ENCODE measurements at places on chromosomes 4 and X.

DNA sequence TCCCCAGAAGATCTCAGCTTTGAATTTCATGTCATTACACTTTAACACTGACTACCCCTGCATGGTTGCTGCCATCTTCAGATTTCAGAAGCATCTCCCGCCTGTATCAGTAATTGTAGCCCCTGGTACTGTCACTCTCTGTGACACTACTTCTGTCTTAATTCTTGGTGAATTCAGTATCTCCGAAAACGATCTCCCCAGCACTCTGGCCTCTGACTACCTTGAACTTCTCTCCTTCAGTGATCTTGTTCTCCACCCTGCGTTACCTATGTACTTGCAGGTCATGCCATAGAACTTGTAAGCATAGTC lies 53.8 kb upstream of the ABCG2 start:
- DNase-seq = no peak

GRCh38 chrX:139828033-139828432 lies 104.8 kb downstream of the ATP11C start:
- no peak for DNase-seq

DNA sequence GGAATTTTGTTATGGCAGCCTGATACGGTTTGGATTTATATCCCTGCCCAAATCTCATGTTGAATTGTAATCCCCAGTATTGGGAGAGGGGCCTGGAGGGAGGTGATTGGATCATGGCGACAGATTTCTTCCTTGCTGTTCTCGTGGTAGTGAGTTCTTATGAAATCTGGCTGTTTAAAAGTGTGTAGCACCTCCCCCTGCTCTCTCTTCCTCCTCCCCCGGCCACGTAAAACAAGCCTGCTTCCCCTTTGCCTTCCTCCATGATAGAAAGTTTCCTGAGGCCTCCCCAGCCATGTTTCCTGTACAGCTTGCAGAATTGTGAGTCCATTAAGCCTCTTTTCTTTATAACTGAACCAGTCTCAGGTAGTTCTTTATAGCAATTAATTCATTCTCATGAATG lies 37.9 kb downstream of the SUPT20HL2 start:
- no peak for DNase-seq

- no peak for DNase-seq
These were observed 52.7 kb downstream of the IRF2 start for GRCh38 chr4:184421533-184422155.

GRCh38 chr4:113637823-113638561 lies 123.5 kb downstream of the CAMK2D start:
- DNase-seq = no peak

DNA sequence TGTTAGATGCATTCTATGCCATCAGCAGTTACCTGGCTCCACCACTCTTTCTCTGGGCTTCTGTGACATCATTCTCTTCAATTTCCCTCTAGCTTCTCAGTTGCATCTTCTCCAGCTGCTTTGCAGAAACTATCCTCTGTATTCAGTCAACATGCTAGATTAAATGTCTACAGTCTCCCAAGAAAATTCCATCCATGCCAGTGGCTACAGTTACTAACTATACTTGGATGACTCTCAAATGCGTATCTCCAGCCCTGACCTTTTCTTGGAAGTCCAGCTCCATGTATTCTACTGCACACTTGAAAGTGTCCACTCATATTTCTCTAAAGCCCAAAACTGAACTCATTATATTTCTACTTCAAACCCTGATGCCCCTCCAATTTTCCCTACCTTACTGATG lies 232.3 kb upstream of the TENM3 start:
- no peak for DNase-seq

DNA sequence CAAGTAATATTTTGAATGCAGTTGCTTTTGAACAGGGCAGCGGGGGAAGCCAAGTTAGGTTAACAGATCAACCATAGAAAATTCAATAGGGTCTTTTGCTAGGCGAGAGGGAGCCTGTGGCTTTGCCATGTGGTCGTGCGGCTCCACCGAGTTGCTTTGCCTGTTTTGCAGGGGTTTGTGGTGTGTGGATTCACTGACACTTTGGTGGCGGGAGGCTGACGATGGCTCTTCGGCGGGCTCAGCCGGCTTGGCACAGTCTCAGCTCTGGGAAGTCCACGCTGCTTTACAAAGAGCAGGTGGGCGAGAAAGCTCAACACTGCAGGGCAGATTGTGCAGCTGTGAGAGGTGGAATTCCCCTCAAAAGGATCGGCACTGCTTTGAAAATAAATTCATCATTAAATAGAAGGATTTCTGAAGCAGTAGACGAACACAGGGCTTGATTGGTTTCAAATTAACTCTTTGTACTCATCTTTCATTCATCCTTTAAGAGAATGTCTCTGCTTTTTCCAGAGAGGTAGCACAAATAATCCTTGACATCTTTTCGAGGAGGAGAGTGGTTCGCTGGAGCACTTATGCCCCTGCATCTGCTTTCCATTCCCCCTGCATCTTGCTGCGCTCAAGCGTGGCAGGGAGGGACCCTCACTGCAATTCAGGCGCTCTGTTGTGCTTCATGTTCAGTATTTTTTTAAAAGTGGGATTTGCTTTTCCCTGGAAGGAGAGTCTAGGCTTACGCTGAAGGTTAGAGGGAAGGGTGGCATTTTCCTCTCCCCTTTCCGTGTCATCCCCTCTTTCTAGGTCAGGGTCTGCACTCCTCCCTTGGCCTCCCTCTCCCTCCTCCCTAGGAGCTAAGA lies 201.8 kb upstream of the LEF1 start:
- DNase-seq = peak; percentile 46

DNA sequence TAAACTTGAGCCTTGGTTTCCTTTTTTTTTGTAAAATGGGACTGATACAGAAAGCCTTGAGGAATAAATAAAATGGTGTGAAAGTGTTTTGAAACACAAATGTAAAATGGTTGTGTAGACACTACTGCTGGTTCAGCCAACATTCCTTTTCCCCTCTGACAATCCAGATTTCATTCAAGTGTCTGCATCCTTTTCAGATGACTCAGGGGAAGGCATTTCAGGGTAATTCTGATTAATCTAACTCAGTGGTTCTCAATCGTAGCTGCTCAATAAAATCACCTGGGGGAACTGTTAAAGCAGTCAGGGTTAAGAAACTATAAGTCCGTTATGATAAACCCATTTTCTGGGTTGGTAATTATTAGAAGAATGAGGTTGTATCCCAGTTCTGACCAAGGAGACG lies 4.6 kb downstream of the ARHGAP10 start:
- DNase-seq = no peak

- DNase-seq = peak; percentile 52
These were observed 83.2 kb downstream of the RBM47 start for GRCh38 chr4:40546506-40546905.

GRCh38 chr4:5804656-5805055 lies 88.2 kb downstream of the CRMP1 start:
- DNase-seq = no peak

- DNase-seq = no peak
These were observed 167.3 kb upstream of the LEF1 start for GRCh38 chr4:108336076-108336475.

DNA sequence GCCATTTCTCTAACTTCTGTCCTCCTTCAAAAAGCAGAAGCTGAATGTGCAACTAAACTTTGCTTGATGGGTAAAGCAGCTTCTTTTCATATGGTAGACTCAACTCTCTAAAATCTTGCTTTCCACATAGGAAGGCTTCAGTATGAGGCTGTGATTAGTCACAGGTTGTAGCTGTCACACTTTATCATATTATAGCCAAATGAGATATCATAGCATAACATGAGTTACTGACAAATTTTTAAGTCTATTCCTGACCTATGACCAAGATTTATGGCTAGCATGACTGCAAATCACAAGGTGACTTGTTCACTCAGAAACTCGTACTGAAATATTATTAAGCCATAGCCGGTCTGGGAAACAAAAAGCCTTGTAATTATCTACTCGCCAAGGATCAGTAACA lies 998.6 kb downstream of the RPA4 start:
- DNase-seq = no peak

DNA sequence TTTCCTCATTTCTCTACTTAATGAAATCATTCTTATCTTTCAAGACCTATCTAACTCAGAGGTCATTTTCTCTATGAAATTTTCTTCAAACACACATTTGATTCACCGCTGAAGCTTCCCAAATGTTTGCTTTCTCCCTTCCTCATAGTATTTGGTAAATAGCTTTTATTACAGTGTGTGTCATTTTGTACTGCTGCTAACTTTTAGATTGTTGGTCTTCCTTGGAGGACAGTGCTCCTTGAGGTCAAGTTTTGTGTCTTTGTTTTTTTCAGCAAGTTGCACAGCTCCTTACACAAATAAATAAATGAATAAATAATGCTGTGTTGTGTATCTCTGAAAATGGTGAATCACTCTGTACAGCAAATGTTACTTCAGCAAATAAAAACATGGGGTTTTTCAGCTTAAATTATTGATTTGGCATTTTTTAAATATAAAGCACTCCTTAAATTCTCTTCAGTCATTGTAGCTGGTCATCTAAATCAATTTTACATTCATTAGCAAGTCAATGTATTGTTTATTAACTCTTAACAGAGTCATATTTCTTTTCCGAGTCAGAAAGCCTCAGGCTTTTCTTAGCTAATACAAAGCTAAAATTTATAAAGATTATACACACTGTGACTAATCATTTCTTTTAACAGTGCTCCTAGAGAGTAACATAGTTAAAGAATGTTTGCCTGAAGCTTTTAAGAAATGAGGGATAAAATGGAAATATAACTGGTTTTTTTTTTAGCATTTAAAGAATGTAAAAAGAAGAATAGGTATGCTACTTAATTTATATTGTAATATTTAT lies 30.1 kb upstream of the MAD2L1 start:
- no peak for DNase-seq

- DNase-seq = no peak
These were observed 84.3 kb downstream of the SPRY1 start for GRCh38 chr4:123480706-123481418.

GRCh38 chrX:129790808-129791207 lies 11.1 kb downstream of the SASH3 start:
- DNase-seq = peak; percentile 13

GRCh38 chr4:130955520-130955919 lies 1859.6 kb downstream of the C4orf33 start:
- DNase-seq = no peak

DNA sequence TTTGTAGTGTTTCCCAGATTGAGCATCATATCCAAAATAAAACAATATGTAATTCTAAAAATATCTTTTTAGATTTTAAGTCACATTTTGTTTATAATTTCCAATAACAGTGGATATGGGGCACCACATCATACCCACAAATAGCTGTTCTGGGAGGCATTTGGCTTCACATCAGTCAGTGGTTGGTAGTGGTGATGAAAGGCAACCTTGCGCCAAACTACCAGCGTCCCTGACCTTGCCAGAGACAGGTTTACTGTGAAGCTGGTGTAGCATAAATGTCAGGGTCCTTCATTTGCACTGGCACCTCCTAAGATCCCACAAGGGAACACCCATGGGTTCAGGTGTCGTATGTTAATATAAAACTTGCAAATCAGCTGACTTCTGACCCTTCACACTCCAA lies 222.2 kb downstream of the DCTD start:
- no peak for DNase-seq

DNA sequence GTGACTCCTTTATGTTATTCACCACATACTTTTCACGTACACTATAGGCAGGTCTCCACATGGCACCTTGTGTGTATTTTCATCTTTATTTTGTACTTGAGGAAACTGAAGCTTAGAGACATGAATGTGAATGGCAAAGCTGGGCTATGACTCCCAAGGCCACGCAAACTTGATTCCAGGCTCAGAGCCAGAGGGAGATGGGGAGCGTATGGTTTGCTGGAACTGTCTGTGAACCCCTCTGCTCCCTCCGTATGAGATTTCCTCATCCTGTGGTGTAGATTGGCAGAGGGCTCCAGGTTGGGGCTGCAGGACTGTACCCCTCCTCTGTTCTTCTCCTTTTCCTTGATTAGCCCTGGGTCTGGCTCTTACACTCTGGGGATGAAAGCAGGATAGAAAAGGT lies 16.1 kb upstream of the STARD8 start:
- DNase-seq = no peak

- DNase-seq = no peak
These were observed 28.2 kb downstream of the CHIC2 start for GRCh38 chr4:54036184-54036583.

DNA sequence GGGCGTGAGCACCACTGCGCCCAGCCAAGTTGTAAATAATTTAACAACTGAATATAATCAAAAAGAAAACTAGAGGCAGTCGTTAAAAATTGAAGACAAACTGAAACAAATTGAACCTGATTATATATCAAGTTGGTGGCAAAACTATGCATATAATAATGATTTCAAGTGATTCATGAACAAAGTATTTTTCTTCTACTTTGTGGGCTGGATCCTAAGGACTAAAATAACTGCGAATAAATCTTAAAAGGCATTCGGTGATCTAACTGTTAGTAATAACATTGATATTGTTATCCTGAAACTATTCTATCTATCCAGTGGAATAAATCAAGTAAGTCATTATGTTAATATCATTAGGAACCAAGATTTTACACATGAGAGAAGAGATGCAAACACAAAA lies 21.2 kb upstream of the USP9X start:
- no peak for DNase-seq

- no peak for DNase-seq
These were observed 34.8 kb downstream of the UBE2K start for GRCh38 chr4:39732728-39733127.

GRCh38 chr4:165410214-165410613 lies 31.4 kb downstream of the CPE start:
- DNase-seq = no peak

GRCh38 chrX:54509400-54509799 lies 13.4 kb upstream of the FGD1 start:
- no peak for DNase-seq

DNA sequence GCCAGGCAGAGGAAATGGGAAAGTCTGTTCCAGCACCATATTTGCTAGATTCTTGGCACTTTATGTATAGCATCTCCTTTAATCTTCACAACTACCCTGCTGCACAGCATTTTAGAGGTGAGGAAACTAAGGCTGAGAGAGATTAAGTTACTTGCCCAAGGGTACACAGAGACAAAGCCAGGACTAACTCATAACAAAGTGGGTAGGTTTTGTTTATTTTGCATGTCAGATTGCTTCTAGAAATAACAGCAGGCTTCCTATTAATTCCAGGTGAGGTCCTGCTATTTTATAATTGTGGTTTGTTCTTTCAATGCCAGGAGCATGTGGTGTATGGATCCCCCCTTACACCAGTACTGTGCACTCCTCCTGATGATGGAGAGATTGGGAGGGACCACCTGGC lies 15.0 kb downstream of the TCEANC start:
- no peak for DNase-seq

DNA sequence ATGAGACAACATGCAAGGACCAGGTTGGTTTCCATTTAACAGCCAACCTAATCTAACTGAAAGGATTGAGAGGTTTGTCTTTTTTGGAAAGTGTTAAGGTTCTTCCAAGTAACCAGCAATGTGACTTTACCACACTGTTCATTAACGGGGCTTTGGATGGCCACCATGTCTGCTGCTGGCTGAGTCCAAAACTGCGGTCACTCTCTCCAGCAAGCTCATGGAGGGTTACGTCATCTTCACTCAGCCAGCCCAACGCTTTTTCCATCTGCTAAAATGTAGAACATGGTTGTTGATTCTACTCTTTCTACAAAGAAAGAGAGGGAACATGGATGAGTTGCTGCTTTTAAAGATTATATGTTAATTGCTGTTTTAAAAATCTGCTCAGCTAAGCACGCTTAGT lies 11.0 kb downstream of the PKD2 start:
- no peak for DNase-seq

All from upper lobe of left lung (tissue), 6 donors.